GM23248 (cell line): ENCODE measurements at places on chromosomes 13 and 19. TPM values are rescaled to one million over a fixed set of nuclear protein-coding genes. Genes with fewer than 3 reads are reported as not detected.

DNA sequence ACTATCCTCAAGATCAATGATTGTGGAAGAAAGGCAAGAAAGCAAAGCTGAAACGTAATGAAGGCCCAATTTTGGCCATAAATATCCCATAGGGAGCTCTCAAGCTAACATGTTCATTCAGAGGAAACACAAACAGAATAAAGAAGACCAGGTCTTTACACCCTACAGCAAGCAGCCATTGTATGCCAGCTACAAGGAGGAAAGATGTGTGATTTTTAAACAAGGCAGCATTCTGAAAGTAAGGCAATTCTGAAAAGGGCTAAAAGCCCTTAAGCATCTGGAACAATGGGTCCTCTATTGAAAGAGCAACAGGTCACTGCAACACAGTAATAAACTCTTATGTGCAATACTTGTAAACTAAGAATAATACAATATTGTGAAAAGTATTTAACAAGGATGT, 1002.4 kb downstream of the SLITRK1 start:
- no peak overlapping the region for H3K4me3 ChIP-seq
- no peak overlapping the region for H3K27ac ChIP-seq
- H3K4me1 ChIP-seq = no peaks in the 10 kb centered on the region
- no peaks in the 10 kb centered on the region for H3K27me3 ChIP-seq
- DNase-seq = no peak

GRCh38 chr19:40190891-40191835, at the start of gene MAP3K10:
Gene MAP3K10, plus strand, starts transcription at chr19:40191426. Its CDS starts 606 bp downstream, at chr19:40192032.
- peaks cover 7% of the 10 kb centered on the region; the same call in 1 of the 2 replicates for H3K4me1 ChIP-seq
- no peaks in the 10 kb centered on the region for H3K27me3 ChIP-seq
- peak within 1 kb of the TSS; percentile 81 for H3K4me3 ChIP-seq
- H3K27ac ChIP-seq = peak within 1 kb of the TSS; percentile 88
- peak; percentile 89 for DNase-seq
- no peaks in the 10 kb centered on the region for H3K36me3 ChIP-seq

- H3K27me3 ChIP-seq = no peaks in the 10 kb centered on the region
- H3K27ac ChIP-seq = no peak overlapping the region
- no peaks in the 10 kb centered on the region for H3K4me1 ChIP-seq
- DNase-seq = no peak
- H3K36me3 ChIP-seq = no peaks in the 10 kb centered on the region; the same call in 1 of the 2 replicates
These were observed 9.7 kb upstream of the CNOT3 start for GRCh38 chr19:54127688-54128440.

Gene CDX2
- not detected in 2 replicates for total RNA-seq

- H3K27me3 ChIP-seq = peaks cover 27% of the 10 kb centered on the region
- H3K4me3 ChIP-seq = no peak overlapping the region
- H3K27ac ChIP-seq = no peak overlapping the region
- no peaks in the 10 kb centered on the region for H3K36me3 ChIP-seq
- peaks cover 8% of the 10 kb centered on the region for H3K4me1 ChIP-seq
These were observed 1.6 kb upstream of the TNNI3 start for GRCh38 chr19:55158848-55159749.

Gene ZNF146
- 63.2 and 64.6 TPM in 2 replicates for total RNA-seq

GRCh38 chr19:6458695-6459261, 814 bp downstream of the SLC25A23 start:
- no peaks in the 10 kb centered on the region for H3K36me3 ChIP-seq
- no peak overlapping the region for H3K27ac ChIP-seq
- peak overlapping the region; percentile 81 for H3K4me3 ChIP-seq

Gene ZNF738
- 6.7 and 10.6 TPM in 2 replicates for total RNA-seq

Gene C1QTNF9
- total RNA-seq = not detected in 2 replicates

- no peak overlapping the region for H3K27ac ChIP-seq
- no peaks in the 10 kb centered on the region for H3K36me3 ChIP-seq
- no peak overlapping the region for H3K4me3 ChIP-seq
- peaks cover 81% of the 10 kb centered on the region for H3K27me3 ChIP-seq
These were observed 2.5 kb upstream of the CRLF1 start for GRCh38 chr19:18608805-18609716.

Gene ACER1
- total RNA-seq = 0.22 and 1.0 TPM in 2 replicates

Gene NPHS1
- total RNA-seq = not detected in 2 replicates

Gene CACNA1A
- 8.5 and 8.6 TPM in 2 replicates for total RNA-seq

DNA sequence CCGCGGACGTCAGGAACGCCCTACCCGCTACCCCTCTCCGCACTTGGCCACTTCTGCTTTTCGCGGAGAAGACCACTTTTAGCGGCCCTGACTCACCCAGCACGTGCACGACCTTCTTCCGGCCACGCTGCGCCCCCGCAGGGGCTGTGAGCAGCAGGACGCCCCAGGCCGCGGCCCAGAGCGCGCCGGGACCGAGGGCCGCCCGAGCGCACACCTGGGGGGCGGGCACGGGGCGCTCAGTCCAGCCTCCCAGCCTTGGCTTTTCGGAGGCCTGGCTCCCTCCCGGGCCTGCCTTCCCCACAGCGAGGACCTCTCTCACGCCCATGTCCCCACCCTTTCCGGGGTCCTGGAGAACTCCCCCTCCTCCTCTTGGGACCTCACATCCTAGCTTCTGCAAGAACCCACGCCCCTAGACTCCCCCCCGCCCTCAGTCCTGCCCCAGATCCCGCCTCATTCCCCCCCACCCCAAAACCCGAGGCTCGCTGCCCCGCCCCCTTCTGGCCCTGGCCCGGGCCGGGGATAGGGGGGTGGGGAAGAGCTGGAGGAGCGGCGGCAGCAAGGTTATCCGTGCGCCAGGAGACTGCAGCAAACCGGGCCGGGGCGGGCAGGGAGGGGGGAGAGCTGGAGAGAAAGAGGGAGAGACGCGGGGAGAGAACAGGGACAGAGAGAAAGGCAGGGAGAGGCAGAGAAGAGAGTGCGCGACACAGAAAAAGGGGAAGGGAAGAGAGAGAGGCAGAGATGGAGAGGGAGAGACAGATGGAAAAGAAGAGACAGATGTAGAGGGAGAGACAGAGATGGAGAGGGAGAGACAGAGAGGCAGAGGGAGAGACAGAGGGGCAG, 11.5 kb downstream of the TM6SF2 start:
- H3K36me3 ChIP-seq = no peaks in the 10 kb centered on the region
- no peak overlapping the region for H3K4me3 ChIP-seq
- H3K27me3 ChIP-seq = peaks cover 27% of the 10 kb centered on the region
- peak; percentile 12 for DNase-seq
- no peaks in the 10 kb centered on the region for H3K4me1 ChIP-seq

Gene PGLYRP1
- not detected in 2 replicates for total RNA-seq

- no peaks in the 10 kb centered on the region for H3K36me3 ChIP-seq
- no peaks in the 10 kb centered on the region for H3K4me1 ChIP-seq
- DNase-seq = peak; percentile 16
- no peak overlapping the region for H3K27ac ChIP-seq
- peaks cover 38% of the 10 kb centered on the region for H3K27me3 ChIP-seq
- H3K4me3 ChIP-seq = no peak overlapping the region
These were observed 119.3 kb downstream of the IRS2 start for GRCh38 chr13:109667056-109667455.

- H3K36me3 ChIP-seq = peaks cover 5% of the 10 kb centered on the region; the same call in 1 of the 2 replicates
- peaks cover 20% of the 10 kb centered on the region for H3K4me1 ChIP-seq
- DNase-seq = no peak
- H3K27ac ChIP-seq = no peak overlapping the region
- H3K27me3 ChIP-seq = no peaks in the 10 kb centered on the region
- no peak overlapping the region for H3K4me3 ChIP-seq
These were observed 38.7 kb downstream of the ELF1 start for GRCh38 chr13:40980461-40980860.

Gene HSH2D
- not detected in 2 replicates for total RNA-seq

Gene CRX
- not detected in 2 replicates for total RNA-seq

DNA sequence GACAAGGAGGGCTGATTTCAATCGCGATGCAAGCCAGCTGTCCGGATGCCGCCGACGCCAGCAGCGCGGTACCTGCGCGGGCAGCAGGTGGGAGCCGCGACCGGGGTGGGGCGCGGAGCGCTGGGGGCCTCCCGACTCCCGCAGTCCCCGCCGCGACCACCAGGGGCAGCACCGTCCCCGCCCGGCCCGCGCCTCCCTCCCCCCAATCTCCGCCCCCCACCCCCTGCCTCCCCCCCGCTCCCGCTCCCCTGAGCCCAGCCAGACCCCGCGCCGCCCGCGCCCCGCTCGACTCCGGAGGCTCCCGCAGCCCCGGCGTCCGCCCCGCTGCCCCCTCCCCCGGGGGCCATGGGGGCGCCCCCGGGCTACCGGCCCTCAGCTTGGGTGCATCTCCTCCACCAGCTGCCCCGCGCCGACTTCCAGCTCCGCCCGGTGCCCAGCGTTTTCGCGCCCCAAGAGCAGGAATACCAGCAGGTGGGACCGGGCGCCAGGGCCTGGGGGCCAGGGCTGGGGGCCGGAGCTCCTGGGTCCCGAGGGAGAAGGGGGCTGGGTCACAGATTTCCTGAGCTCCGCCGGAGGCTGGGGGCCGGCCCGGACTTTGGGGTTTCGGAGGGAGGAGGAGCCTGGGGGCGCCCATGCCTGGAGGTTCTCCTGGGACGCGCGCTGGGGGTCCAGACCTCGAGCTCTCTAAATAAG, at the start of gene TTYH1:
Gene TTYH1, plus strand, starts transcription at position 257 of the 693 bp plus-strand sequence. Its CDS starts 89 bp downstream, at position 346.
- no peaks in the 10 kb centered on the region for H3K36me3 ChIP-seq
- no peaks in the 10 kb centered on the region for H3K4me1 ChIP-seq
- peaks cover 35% of the 10 kb centered on the region for H3K27me3 ChIP-seq
- no peak for DNase-seq
- no peak within 1 kb of the TSS for H3K27ac ChIP-seq

DNA sequence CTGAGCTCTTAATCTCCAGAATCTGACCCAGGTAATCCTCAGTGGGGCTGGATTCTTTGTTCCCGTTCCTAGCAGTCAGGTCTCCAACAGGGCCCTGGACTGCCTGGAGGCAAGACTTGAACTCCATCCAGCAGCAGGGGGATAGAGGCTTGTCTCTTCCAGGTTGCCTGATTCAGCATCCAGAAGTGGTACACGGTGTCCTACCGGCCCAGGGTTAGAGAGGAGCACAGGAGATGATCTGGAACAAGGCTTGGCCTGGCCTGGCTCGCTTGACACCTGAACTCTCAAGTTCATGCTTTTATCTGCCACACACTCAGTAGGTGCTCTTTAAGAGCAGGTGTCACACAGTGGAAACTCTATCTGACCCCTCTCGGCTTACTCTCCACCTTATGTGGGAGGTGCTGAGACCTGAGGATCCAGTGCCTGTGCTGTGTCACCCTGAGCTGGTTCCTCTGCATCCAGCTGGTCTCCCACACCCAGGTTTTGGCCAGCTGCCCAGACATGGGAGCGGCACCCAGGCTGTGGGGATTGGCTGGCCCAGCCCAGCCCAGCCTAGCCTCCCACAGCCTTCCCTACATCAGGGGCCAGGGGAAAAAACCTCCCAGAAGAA, at the start of gene CYP4F3:
Gene CYP4F3, plus strand, starts transcription at position 604 of the 610 bp plus-strand sequence. CDS start 519 bp downstream, outside the sequence.
- no peak within 1 kb of the TSS for H3K27ac ChIP-seq
- peaks cover 3% of the 10 kb centered on the region; the same call in 1 of the 2 replicates for H3K27me3 ChIP-seq
- peak; percentile 13 for DNase-seq
- no peak within 1 kb of the TSS for H3K4me3 ChIP-seq

Gene KCNC3
- under 0.01 and 0.13 TPM in 2 replicates for total RNA-seq

- no peak overlapping the region for H3K4me3 ChIP-seq
- no peaks in the 10 kb centered on the region for H3K4me1 ChIP-seq
- no peaks in the 10 kb centered on the region for H3K36me3 ChIP-seq
- H3K27me3 ChIP-seq = peaks cover 28% of the 10 kb centered on the region
- no peak for DNase-seq
These were observed 489.1 kb downstream of the MYO16 start for GRCh38 chr13:109118521-109118920.

DNA sequence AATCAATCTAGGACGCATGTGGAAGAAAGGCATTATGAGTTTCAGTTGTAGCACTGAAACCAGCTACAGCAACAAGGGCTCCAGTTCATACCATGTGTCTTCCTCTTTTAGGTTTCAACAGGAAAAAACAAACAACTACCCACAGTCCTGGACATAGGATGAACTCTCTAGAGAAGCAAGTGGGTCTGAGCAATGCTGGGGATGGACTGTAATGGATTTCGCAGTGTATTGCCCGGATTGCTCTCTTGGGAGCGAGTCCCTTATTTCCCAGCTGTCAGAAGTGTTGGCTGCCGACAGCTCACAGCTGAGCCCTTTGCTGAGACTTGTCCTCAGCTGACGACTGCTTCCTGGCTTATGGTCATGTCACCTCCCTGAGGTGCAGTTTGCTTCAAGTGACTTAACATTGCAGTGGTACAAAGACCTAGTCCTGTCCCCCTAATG, 12.1 kb upstream of the MYCBP2 start:
- no peak overlapping the region for H3K27ac ChIP-seq
- DNase-seq = no peak
- H3K4me3 ChIP-seq = no peak overlapping the region
- H3K27me3 ChIP-seq = no peaks in the 10 kb centered on the region
- H3K36me3 ChIP-seq = no peaks in the 10 kb centered on the region

Gene GRWD1
- total RNA-seq = 36.6 and 38.7 TPM in 2 replicates

DNA sequence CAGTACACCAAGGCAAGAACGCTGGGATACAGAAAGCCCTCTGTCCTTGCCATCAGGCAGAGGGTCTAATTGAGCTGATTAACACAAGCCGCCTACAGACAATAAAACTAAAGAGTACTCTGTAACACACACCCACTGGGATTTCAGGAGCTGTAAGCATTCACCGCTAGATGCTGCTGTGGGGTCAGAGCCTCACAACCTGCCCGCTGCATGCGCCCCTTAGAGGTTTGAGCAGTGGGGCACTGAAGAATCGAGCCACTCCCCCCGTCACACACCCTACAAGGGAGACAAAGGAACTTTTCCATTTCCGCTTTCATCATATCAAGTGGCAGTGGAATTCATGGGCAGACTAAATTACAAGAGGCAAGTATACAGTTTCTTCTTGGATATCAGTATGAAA, 1080.6 kb downstream of the PCDH17 start:
- DNase-seq = no peak
- H3K27ac ChIP-seq = no peak overlapping the region
- no peak overlapping the region for H3K4me3 ChIP-seq

Gene KBTBD6
- 6.7 and 10.6 TPM in 2 replicates for total RNA-seq

- no peaks in the 10 kb centered on the region for H3K4me1 ChIP-seq
- H3K36me3 ChIP-seq = no peaks in the 10 kb centered on the region
- no peak overlapping the region for H3K4me3 ChIP-seq
- DNase-seq = no peak
- no peak overlapping the region for H3K27ac ChIP-seq
- H3K27me3 ChIP-seq = no peaks in the 10 kb centered on the region
These were observed 37.4 kb downstream of the DOCK9 start for GRCh38 chr13:98940325-98941001.
